GM23248 (cell line): ENCODE measurements at places on chromosomes 3 and 15. TPM values are rescaled to one million over a fixed set of nuclear protein-coding genes. Genes with fewer than 3 reads are reported as not detected.

The CPNE9 gene
- polyA plus RNA-seq = not detected in 2 replicates

The DLL4 gene
- polyA plus RNA-seq = not detected in 2 replicates

The FBXW12 gene
- polyA plus RNA-seq = not detected in 2 replicates

The SAXO2 gene
- polyA plus RNA-seq = 0.51 and 2.0 TPM in 2 replicates

The GOLGA8S gene
- polyA plus RNA-seq = not detected in 2 replicates

The LTF gene
- polyA plus RNA-seq = not detected in 2 replicates

The MUC20 gene
- polyA plus RNA-seq = not detected in 2 replicates

The RAB27A gene
- polyA plus RNA-seq = 9.0 and 9.1 TPM in 2 replicates

The SLC2A2 gene
- not detected in 2 replicates for polyA plus RNA-seq

The BCL6 gene
- polyA plus RNA-seq = 6.3 and 8.7 TPM in 2 replicates

The DNAH12 gene
- 0.11 TPM in 1 of 2 replicates, not detected in the other for polyA plus RNA-seq

The SMARCC1 gene
- 40.9 and 43.4 TPM in 2 replicates for polyA plus RNA-seq
